MCF 10A (cell line): ENCODE measurements at places on chromosomes 5 and 9. TPM values are rescaled to one million over a fixed set of nuclear protein-coding genes. Genes with fewer than 3 reads are reported as not detected.

DNA sequence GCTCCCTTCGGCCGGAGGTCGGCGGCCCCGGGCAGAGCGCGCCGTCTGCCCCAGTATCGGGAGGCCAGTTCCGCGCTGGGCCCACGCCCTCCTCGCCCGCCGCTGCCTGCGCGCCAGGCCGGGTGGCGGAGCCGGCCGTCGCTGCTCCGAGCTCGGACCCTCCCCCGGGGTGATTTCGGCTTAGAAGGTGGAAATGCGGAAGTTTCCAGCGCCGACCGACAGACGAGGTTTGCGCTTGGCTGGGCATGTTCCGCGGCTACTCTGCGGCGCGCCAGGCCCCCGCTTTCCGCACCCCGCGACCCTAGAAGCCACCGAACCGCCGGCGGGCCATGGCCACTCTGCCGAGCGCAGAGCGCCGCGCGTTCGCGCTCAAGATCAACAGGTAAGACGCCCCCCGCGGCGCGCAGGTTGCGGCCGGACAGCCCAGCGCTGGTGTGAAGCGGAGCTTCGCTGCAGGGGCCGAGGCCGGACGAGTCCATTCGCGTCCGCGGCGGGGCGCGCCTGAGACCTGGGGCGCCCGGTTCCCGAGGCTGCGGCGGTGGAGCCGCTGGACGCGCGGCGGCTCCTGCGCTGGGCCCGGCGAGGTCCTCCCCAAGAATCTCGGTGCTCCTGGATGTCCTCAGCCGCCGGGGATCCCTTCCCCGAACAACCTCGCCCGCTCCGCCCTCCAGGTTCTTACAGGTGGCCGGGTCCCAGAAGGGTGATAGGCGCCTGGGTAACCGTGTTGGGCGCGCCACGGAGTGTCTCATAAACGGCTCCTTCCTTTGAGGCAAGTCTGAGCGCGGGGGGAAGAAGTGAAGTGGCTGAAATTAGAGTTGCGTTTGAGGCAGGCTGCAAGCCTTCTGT, at the start of gene DOCK8:
DOCK8 (plus strand) TSS at position 218 of the 846 bp plus-strand sequence; CDS start at position 330, 112 bp downstream.
- DNase-seq, result peak; percentile 74

GFI1B gene
- not detected in 2 replicates for total RNA-seq

GRCh38 chr9:28050046-28050445, 476.8 kb upstream of the C9orf72 start:
- DNase-seq, result no peak

DNA sequence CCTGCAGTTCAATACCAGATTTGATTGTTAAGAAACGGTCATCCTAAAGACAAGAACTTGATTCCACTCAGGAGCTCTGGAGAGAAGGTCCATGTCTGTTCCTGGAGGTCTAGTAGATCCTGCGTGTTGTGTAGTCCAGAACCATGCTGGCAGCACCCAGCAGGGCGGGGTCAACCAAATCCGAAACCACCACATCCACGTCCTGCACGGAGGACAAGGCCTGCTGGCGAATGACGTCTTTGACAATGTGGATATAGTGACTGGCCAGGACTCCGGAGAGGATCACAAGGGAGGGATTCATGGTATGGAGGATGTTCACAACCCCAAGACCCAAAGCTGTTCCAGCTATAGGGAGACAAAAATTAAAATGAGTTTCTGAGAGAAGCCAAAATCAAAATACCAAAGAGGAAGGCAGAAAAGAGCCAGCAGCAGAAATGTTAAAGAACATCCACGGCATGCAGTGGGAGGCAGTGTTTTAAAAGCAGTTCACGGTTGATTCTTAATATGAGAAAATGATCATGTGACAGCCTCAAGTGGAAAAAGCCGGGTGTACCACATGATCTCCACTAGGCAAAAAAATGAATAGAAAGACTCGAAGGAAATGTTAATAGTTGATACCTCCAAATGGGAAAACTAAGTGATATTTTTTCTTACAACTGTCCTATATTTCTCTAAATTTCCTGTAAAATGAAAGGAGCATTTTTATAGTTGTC, 26.7 kb downstream of the CLTA start:
- no peak for DNase-seq

FBXW2 gene
- total RNA-seq, result 53.9 and 58.4 TPM in 2 replicates
